CD4-positive, alpha-beta T cell treated with Interleukin-1 beta for 1 hour (primary cell): ENCODE measurements at places on chromosomes 3 and 15.

DNA sequence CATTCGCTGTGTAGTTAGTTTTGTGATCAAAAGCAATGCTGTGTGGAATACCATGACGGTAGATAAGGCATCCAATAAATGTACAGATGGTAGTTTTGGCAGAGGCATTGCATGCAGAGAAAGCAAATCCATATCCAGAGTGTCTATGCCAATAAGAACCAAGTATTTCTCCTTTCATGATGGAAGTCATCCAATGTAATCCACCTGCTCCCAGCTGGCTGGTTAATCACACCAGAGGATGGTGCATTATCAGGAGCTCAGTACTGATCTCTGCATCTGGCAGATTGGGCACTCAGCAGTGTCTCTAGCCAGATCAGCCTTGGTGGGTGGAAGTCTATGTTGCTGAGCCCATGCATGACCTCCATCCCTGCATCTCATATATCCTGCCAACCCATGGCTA, 677.7 kb upstream of the NECTIN3 start:
- DNase-seq = no peak

- peak; percentile 9 for DNase-seq
Measured at GRCh38 chr3:51099794-51100535, 285.1 kb upstream of the MANF start.

- no peak for DNase-seq
Measured at GRCh38 chr3:177516158-177517011, 319.1 kb upstream of the TBL1XR1 start.

- no peak for DNase-seq
Measured at GRCh38 chr3:177350121-177350520, 152.8 kb upstream of the TBL1XR1 start.

- DNase-seq = no peak
Measured at GRCh38 chr3:189833996-189834395, 202.8 kb downstream of the TP63 start.

- DNase-seq = peak; percentile 31
Measured at GRCh38 chr15:90101130-90101968, 919 bp downstream of the IDH2 start.

GRCh38 chr3:69882560-69882959, 117.0 kb upstream of the SAMMSON start:
- no peak for DNase-seq
